ENCODE measurements at places on chromosomes 5 and 9.

DNA sequence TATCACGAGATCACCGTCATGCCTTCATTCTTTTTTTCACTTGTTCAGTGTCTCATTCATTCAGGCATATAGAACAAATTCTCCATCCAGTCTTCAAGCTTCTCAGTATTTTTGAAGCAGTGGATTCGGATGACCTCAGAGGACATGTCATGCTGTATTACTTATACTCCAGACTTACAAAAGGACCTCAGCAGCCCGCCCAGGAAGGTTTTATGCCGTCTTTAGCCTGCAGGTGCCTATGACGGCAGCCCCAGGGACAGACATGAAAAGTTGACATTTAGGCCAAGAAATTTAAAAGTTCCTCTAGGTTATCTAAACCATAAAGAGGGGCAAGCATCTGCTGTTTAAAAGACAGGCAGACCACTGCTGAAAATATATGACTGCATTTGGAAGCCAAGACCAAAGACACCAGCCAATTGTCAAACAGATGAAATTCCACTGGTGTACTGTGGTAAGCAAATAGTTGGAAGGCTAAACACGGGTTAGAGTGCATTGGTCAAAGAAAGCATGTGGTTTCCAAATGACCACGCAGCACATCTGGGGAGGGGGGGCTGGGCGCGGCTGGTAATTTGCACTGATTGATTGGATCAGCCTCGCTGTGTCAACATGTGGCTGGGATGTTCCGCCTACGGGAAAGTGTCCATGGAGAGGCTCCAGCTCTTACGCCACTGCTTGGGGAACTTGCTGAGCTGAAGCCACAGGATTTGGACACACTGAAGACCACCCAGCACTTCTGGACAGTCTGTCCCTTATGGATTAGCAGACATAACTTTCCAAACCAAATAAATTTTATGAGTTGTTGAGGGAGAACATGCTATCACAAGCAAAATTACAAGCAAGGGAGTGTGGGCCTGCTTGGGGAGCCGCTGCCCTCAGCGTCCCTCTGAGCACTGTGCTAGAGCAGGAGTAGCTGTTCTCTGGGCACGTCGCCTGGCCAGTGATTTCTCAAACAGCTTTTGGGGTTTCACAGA lies 173.6 kb downstream of the FANCC start:
- DNase-seq = no peak

DNA sequence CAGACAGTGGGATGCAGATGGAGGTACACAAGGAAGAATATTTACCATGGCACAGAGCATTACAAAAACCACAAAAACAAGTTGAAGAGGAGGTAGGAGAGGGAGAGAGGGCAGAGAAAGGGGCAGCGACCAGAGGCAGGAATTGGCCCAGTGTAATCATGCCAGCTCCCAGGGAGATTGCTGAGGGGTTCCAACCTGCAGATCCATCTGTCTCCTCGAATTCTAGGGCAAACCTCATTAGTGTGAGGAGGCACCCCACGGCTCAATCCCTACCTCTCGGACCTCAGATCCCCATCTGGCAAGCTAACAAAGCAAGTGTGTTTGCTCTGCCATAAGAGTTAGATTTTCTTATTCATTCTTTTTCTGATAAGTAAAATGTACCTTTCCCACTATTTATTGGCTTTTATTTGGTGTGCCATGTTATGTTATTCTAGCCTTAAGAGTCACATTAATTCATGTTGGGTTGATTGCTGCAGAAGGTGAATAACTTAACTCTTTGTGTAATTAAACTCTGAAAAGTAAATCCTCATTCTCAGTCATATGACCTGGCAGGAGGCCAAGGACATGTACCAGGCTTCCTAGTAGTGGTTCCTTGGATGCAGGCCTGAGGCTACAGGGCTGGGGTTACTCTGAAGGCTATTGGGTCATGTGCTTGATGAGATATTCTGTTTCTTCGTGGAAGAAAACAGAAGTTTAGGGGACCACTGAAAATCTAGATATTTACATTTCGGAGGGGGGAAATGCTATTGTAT lies 315.2 kb upstream of the ATP10B start:
- peak; percentile 51 for DNase-seq

- DNase-seq = no peak
Observed at GRCh38 chr9:78089111-78089510, 57.5 kb upstream of the GNAQ start.

- no peak for DNase-seq
Observed at GRCh38 chr5:126014676-126015075, 408.5 kb upstream of the GRAMD2B start.

DNA sequence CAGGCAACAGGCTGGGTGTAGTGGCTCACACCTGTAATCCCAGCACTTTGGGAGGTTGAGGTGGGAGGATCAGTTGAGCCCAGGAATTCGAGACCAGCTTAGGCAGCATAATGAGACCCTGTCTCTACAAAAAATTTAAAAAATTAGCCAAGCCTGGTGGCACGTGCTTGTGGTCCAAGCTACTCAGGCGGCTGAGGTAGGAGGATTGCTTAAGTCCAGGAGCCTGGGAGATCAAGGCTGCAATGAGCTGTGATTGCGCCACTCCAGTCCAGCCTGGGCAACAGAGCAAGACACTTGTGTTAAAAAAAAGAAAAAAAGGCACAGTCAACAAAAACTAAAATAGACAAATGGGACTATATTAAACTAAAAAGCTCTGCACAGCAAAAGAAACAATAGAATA lies 29.3 kb downstream of the ATP6V0E1 start:
- no peak for DNase-seq

DNA sequence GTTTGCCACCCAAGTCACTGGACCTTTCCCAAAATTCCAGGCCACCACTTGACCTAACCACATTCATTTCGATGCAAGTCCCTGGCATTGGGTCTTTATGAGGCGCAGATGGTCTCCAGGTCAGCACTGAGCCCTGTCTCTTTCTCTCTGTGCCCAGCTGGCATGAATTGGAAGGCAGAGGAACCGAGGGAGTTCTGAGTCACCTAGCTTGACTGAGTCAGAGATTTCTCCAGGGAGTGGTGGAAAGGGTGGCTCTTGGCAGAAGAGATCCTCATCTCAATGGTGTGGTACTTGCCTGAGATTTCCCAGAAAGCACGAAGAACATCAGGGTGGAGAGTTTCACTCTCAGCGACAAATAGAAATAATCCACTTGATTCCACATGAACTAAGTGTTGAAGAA lies 43.8 kb downstream of the WDR36 start:
- DNase-seq = no peak

DNA sequence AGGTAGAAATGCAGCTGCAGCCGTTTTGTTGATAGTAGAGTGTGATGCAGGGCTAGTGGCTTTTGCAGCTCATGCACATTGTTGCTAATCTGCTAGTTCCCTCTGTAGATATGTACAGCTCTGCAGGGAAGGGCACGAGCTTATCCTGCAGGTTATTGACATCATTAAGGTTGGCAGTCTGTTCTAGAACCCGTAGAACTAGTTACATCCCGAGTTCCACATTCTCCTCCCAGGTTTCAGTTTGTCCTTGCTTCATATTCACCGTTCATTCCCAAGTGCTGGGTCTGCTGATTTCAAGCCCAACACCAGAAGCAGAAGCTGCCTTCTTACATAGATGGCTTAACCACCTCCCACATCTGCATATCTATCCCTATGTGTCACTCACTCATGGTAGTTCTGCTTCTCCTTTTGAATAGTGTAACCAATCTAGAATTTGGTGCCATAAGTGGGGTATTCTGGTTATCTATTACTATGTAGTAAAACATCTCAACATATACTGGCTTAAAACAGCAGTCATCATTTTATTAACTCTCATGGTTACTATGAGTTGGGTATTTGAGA lies 38.1 kb downstream of the CRHBP start:
- no peak for DNase-seq

GRCh38 chr5:160450164-160450932 lies 28.7 kb downstream of the PTTG1 start:
- DNase-seq = no peak

DNA sequence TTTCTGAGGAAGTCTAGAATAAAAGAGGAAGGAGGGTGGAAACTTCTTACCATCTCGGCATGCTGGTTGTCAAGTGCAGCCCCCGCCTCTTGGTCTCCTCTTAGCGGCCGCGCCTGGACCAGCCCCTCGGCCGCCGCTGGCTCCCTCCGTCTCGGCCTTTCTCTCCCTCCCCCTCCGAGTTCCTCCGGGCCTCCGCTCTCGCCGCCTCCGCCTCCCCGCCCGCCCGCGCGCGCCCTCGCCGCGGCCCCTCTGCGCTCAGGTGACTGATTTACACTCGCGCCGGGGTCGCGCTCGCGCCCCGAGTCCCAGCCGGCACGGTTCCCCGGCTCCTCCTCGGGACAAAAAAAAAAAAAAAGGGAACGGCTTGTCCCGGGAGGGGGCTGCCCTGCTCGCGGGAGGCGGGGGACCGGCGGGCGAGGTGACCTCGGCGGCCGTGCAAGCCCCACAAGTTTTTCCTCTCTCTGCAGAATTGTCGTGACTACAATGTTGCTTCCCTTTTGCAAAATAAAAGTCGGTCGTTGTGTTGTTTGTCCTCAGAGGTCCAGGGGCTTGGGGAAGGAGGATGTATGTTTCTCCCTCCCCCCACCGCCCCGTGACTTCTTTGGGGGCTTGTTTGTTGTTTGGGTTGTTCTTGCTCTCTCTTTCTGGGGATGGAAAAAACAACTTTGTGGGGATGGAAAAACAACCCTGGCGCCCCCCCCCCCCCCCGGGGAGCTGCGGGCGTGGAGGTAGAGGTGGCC lies at the start of gene BNC2:
TSS of gene BNC2 (minus strand) at position 75 of the 740 bp plus-strand sequence. CDS start at position 53, 22 bp downstream.
- peak; percentile 40 for DNase-seq
